Hematopoietic multipotent progenitor cell treated with erythropoietin and hydrocortisone succinate and interleukin-3 and kit ligand, for 4 days (in vitro differentiated cells): ENCODE measurements at places on chromosomes 3 and 15.

DNA sequence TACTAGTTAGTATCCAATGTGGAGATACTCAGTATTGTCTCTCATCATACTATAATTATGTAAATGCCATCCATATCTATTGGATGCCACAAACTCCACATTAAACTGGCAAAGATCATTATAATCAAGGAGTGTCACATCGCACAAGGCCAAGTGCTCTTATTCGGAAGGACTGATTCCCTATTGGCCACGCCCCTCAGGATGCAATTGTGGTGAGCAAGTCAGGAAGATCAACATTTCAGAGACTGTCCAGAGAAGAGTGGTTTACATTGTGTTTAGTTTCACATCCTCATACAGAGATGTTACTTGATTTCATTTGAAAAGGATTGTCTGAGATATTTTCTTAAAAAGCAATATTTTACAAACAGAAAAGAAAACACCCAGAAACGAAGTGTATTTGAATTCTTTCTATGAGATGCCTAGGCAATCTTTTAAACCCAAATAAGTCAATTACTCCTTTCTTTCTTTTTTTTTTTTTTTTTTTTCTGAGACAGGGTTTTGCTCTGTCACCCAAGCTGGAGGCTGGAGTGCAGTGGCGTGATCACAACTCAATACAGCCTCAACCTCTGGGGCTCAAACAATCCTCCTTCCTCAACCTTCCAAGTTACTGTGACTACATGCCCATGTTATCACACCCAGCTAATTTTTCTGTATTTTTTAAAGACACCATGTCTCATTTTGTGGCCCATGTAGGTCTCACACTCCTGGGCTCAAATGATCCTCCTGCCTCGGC is 369.1 kb downstream of the RBMS3 start:
- DNase-seq, result no peak

GRCh38 chr3:85164436-85164835 is 205.6 kb downstream of the CADM2 start:
- DNase-seq, result no peak

- peak; percentile 70 for DNase-seq
Measured at GRCh38 chr3:188153437-188154013, 432 bp upstream of the LPP start.

GRCh38 chr15:31266712-31267111 is 59.9 kb upstream of the KLF13 start:
- DNase-seq, result no peak

- DNase-seq, result no peak
Measured at GRCh38 chr15:38061856-38062649, 127.6 kb downstream of the TMCO5A start.

GRCh38 chr3:52704611-52705437 is 767 bp downstream of the GLT8D1 start:
- peak; percentile 44 for DNase-seq

DNA sequence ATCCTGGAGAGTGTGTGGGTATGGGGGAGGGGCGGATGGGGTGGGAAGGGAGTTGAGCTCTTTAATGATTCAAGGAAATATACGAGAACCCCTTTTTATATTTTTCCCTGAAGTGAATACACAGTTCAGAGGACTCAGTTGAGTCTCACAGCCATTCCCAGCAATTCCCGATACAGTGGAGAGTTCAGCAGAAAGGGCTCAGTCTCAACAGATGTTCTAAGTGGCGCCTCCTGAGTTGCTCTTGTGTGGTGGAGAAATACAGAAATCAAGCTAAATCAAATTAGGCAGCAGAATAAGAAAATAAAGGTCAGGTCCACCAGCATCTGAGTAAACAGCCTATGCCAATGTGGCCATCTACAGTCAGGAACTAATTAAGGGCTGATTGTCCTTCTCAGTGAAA is 372.1 kb downstream of the NR2F2 start:
- no peak for DNase-seq

GRCh38 chr15:25771338-25771706 is 91.8 kb downstream of the ATP10A start:
- DNase-seq, result peak; percentile 52

- DNase-seq, result no peak
Measured at GRCh38 chr3:144104186-144104585, 132.6 kb downstream of the DIPK2A start.

DNA sequence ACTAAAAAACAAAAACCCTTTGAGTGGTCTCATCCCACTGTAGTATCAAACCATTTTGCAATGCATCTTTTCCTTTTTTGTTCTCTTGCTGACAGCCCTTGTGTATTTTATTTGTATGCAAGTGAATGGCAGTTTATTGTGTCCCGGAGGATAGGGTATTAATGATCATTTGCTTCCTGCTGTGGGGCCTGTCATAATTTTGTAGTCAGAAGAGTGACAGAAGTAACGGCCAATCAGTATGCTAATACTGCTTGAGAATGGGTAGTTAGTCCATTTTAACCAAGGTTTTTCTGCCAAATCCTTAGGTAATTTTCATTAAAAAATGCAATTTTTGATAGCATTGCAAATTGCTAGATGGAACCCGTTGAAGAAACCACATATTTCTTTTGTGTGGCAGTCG is 75.5 kb upstream of the PLSCR5 start:
- no peak for DNase-seq

GRCh38 chr15:31392761-31393401 is 66.2 kb downstream of the KLF13 start:
- DNase-seq, result peak; percentile 38

- no peak for DNase-seq
Measured at GRCh38 chr3:31092748-31093589, 198.5 kb upstream of the GADL1 start.

- no peak for DNase-seq
Measured at GRCh38 chr3:72745146-72745999, 102.9 kb downstream of the SHQ1 start.

GRCh38 chr15:68833700-68834331 is 13.1 kb upstream of the ANP32A start:
- no peak for DNase-seq

DNA sequence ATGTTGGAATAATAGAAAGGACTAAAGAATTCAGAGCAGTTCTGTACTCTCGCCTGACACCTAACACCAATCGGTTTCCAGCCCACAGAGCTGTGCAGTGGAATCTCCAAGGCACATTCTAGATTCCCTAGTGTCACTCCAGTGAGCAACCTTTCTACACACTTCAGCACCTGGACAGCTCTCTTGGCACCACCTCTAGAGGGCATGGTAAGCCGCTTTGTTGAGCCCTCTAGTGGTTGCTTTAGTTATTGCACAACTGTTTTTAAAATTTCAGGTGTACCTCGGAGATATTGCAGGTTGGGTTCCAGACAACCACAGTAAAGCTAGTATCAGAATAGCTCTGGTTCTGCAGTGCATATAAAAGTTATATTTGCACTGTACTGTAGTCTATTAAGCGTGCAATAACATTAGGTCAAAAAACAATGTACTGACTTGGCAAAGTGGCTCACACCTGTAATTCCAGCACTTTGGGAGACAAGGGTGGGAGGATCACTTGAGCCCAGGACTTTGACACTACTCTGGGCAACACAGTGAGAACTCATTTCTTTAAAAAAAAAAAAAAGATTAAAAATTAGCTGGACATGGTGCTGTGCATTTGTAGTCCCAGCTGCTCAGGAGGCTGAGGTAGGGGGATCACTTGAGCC is 26.5 kb upstream of the ERC2 start:
- peak; percentile 93 for DNase-seq

- no peak for DNase-seq
Measured at GRCh38 chr3:194197981-194198695, 62.2 kb downstream of the HES1 start.

DNA sequence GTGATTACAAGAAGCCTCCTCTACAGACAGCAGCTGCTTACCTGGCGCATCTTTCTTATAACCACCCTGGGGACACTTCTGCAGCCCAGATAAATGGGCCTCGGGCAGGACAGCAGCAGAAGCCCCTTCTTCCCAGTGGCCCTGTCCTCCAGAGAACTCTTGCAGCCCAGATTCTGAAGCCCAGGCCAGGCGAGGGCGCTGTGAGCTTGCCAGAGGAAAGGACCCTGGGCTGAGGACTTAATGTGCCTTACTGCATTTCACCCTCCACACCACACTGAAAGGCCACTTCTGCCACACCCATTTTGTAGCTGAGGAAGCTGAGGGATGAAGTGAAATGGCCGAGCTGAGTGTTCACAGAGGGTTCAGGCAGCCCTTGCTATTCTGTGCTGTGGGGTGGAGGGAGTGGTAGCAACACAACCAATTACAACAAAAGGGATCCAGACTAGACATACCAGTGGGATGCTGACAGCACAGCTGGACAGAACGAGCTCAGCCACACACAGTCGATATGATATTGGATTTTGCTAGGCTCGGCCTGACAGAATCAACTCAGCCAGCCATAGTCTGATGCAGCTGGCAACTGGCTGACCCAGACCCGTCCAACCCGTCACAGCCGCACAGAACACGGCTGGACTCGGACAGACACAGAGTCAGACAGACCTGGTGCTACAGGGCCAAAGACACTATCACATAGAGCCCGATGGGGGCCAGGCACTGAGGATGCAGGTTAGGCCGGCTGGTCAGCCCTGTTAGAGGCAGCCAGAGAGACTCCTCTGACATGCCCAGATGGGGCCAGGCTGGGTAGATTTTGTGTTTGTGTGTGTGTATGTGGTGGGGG is 7.3 kb downstream of the ACOX2 start:
- DNase-seq, result peak; percentile 53

GRCh38 chr15:27573805-27574485 is 525.2 kb downstream of the OCA2 start:
- DNase-seq, result no peak

DNA sequence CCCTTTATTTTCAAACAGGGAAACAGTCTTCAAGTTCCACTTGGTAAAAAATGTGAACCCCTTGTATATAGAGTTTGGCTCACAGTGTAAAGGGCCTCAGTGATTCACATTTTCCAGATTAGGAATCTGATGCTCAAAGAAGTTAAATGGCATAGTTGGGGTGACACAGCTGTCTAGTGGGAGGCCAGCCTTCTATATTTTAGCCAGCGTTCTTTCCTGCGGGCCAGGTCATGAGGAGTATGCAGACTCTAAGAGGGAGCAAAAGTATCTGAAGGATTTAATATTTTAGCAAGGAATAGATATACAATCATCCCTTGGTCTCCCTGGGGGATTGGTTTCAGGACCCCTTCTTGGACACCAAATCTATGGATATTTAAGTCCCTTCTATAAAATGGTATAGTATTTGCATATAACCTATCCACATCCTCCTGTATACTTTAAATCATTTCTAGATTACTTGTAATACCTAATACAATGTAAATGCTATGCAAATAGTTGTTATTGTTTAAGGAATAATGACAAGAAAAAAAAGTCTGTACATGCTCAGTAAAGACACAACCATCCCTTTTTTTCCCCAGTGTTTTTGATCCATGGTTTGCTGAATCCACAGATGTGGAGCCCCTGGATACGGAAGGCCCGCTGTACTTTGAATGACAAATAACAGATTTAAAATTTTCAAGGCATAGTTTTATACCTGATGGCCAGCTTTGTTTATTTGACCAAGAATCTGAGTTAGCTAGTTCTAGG is 7.0 kb downstream of the B2M start:
- DNase-seq, result no peak

GRCh38 chr3:14508966-14509795 is 31.0 kb downstream of the GRIP2 start:
- peak; percentile 76 for DNase-seq

GRCh38 chr15:39459548-39459947 is 121.3 kb upstream of the THBS1 start:
- no peak for DNase-seq

- DNase-seq, result no peak
Measured at GRCh38 chr3:48538451-48538850, 18.2 kb downstream of the PFKFB4 start.

DNA sequence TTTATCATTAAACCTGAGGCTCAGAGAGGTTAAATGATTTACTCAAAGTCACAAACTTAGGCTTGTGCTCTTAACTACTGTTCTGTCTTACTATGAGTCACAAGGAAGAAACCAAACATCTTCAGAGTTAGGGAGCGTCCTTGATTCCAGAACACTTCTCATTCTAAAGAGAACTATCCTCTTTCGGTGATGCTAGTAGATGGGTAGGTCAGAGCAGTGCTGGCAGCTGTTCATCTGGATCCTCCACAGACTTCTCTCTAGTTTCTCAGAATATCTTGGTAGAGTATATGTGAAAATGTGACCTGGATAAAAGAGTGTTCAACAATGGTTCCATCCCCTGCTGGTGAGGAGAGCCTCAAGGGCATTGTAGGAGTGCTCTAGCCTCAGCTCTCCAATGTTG is 3.3 kb downstream of the ARL6IP5 start:
- no peak for DNase-seq

DNA sequence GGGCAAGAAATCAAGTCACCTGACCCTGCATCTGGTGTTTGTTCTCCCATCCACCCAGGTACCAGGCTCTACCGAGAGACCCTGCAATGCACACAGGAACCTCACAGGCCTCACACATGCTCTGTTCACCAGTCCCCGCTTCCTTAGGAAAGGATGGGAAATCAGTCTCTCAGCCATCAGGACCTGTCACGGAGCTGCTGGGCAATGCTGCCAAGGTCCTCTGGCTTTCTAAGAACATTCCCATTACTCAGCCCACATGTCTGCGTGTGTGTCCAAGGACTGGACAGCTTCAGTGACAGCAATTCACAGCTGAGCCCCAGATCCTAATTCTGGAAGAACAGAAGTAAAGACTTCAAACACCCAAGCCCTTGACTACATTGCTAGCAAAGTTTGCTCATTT is 6.5 kb upstream of the SRGAP3 start:
- DNase-seq, result no peak

GRCh38 chr3:138381413-138381901 is 33.1 kb downstream of the MRAS start:
- DNase-seq, result no peak

GRCh38 chr15:90358124-90359033 is 6.3 kb downstream of the ZNF774 start:
- DNase-seq, result no peak

GRCh38 chr3:125143538-125143937 is 69.0 kb downstream of the SLC12A8 start:
- DNase-seq, result no peak

DNA sequence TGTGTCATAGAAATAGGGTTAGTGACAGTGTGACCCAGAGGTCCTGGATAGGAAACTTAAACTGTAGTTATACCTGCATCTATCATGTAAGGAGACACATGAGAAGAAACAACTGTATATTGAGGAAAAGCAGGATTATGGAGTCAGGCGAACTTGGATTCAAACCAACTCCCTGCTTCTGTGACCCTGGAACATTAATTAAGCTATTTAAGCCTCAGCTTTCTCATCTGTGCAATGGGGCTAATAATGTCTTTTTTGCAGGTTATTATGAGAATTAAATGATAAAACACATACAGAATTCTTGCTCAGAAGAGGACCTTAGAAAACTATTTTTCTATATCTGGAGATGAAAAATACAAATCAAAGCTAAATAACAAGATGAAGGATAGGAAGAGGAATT is 481.8 kb downstream of the MECOM start:
- no peak for DNase-seq

DNA sequence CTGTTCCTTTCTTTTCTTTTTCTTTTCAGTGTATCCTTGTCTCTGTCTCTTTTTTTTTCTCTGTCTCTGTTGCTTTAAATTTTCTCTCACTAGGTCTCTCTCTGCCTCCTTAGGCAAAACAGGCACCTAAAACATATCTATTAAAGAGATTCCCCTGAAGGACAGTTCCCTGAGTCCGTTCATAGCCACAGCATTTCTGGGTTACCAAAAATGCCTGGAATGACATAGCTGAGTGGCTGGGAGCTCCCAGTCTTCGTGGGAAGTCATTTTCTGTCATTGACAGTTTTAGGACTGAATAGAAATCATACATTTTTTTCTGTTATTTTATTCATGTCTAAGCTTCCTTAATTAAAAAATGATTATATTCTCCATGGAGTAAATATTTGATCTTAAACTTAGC is 323.8 kb upstream of the AZI2 start:
- no peak for DNase-seq

GRCh38 chr15:68608844-68609232 is 30.0 kb downstream of the CORO2B start:
- DNase-seq, result no peak
